ENCODE measurements at places on chromosomes 2 and 18.

DNA sequence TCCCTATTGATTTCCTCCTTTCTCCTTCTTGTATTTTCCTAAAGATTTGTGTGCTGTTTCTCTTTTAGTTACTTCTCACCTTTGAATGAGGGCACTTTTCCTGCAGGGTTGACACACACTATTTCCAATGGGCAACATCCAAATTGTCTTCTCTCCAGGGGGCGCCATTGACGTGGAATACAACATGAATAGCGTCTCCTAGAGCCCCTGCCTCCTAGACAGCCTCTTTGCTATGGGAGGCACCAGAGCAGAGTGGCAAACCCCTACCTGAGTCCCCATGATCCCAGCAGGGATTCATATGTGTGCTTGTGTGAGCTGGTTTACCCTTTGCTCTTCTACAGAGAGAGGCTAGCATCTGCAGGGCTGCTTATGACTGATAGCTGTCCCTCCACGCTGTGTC lies 61.3 kb upstream of the ITSN2 start:
- peak; percentile 16 for DNase-seq

- no peak for DNase-seq
Observed at GRCh38 chr2:148982282-148982681, 56.2 kb upstream of the LYPD6B start.

DNA sequence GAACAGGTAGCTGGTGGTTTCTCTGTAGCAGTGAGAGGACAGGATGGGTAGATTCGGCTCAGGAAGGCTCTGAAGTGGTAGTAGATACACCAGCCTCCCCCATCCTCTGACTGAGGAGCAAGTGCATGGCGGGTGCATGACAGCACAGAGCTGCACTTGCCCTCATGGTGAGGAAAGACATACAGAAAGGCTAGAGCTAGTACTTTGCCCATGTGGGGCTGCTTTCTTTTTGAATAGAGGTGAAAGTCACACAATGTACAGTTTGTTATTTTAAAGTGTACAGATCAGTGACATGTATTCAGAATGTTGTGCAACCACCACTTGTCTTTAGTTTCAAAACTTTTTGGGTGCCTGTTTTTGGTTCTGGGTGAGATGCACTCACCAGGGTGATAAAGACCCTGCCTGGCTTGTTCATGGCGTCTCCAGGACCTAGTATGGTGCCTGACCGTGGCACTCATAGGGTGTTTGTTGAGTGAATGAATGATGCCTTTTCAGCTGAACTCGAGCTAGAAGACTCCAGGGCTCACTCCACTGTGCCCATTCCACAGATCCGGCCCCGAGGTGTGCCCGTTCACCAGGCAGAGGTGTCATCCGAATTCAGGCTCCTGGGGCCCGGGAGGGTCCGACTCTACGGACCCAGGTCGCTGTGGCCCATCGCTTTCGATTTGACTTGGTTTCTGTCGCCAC lies 421 bp upstream of the VAMP5 start:
- no peak for DNase-seq

- no peak for DNase-seq
Observed at GRCh38 chr2:114061566-114062098, 171.7 kb downstream of the ACTR3 start.

- DNase-seq: no peak
Observed at GRCh38 chr2:2530334-2530733, 199.3 kb upstream of the MYT1L start.

- no peak for DNase-seq
Observed at GRCh38 chr18:7329016-7329415, 98.1 kb downstream of the LRRC30 start.

DNA sequence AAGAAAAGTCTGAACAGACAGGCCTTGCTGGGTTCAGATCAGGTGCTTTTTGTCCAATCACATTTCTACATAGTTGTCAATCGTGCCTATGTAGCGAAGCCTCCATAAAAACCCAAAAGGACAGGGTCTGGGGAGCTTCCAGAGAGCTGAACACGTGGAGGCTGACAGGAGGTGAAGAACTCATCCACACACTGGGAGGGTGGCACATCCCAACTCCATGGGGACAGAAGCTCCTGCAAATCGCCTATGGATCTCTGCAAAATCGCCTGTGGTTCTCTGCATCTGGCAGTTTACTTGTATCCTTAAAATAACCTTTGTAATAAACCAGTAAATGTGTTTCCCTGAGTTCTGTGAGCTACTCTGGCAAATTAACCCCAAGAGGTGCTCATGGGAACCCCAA lies 12.4 kb downstream of the ALPK2 start:
- DNase-seq: no peak

DNA sequence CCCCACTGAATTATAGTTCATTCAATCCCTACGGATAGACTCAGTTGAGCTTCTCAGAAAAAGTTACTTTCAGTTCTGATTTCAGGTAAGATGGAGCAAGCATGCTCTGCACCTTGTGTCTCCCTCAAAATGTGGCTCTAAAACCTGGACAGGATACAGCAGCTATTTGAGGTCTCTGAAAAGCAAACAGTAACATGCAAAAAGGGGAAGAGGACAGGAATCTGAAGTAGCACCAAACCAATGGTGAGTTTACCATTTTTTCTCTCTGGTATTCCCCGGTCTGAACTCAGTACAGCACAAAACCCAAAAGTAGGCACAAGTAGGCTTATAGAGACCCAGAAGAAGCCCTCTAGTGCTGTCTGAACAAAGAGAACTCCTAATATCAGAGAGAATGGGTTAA lies 34.1 kb downstream of the LANCL1 start:
- no peak for DNase-seq

DNA sequence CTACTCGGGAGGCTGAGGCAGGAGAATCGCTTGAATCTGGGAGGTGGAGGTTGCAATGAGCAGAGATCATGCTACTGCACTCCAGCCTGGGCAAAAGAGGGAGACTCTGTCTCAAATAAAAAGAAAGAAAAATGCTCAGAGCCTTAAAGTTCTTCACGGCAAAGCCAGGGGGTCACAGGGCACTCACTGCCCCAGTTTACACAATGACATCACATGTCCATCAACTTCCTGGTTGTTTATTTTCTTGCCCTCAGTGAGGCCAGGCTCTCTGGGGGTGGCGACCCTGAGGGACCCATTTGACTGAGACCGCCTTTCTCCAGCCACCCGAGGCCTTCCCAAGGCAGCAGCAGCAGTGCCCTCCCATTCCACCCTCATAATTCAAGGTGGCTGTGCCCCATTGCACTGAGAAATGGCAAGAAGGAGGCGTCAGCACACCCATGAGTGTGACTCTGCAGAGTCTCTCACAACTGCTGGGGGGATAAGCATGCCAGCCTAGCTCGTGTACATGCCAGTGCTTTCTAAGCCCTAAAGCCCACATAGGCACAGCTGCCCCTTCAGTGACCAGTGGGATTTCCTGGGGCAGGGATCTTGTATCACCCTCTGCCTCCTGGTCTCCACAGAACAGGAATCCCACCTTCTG lies 50.0 kb downstream of the SFXN5 start:
- no peak for DNase-seq

DNA sequence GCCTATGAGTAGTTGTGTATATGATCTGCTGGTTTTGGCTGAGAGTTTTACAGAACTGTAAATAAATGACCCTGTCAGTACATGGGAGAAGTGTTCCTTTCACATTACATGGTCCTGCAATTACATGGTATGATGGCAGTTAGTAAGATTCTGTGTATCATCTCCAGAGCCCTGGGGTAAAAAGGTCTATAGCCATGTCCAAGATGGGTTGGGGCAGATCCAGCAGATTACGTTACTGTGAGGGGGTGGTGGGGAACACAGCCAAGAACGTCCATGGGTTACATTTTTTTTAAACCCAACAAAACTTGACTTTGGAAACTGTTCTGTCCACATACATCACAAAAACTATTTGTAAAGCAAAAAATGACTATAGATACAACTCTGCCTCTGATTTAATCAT lies 64.2 kb upstream of the LMAN1 start:
- no peak for DNase-seq

- DNase-seq: no peak
Observed at GRCh38 chr2:180291552-180292421, 284.7 kb upstream of the CWC22 start.

GRCh38 chr2:142973160-142973821 lies 95.8 kb downstream of the KYNU start:
- no peak for DNase-seq

DNA sequence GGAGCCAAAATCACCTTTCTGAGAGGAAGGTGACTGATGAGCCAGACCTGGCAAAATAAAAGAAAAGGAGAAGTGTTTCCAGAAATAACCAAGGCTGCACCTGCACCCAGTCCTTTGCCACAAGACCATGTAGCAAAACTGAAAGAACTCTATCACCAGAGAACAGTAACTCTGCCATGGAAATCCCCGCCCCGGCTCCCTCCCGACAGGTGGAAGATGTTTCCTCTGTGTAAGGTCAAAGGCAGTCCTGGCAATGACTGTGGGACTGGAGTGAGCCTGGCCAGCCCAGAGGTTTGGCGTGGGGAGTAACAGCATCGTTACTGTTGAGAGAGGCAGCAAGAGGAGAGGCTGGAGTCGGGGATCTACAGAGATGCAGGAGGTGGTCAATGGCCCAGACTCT lies 42.3 kb downstream of the SPRED2 start:
- DNase-seq: no peak

- DNase-seq: no peak
Observed at GRCh38 chr18:75790796-75791195, 363.3 kb upstream of the SMIM21 start.

- no peak for DNase-seq
Observed at GRCh38 chr2:12176623-12177454, 430.4 kb downstream of the LPIN1 start.

- DNase-seq: no peak
Observed at GRCh38 chr2:127027715-127028114, 79.2 kb downstream of the BIN1 start.

DNA sequence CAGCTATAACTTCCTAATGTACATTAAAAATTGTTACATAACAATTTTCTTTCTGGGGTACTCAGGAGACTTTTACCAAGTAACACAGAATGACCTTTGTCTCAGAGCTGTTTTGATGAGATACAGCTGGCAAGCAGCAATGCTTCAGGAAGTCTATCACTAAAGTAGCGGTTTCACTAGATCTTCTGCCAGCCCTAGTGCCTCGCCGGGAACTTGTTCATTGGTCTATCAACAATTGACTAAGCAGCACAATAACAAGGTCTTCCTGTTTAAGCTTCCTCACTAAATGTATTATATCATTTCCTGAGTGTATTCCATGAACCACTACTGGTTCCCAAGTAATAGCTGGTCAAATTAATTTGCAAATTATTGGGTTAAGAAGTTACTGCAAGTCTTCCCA lies 69.2 kb downstream of the TRIP12 start:
- DNase-seq: no peak

DNA sequence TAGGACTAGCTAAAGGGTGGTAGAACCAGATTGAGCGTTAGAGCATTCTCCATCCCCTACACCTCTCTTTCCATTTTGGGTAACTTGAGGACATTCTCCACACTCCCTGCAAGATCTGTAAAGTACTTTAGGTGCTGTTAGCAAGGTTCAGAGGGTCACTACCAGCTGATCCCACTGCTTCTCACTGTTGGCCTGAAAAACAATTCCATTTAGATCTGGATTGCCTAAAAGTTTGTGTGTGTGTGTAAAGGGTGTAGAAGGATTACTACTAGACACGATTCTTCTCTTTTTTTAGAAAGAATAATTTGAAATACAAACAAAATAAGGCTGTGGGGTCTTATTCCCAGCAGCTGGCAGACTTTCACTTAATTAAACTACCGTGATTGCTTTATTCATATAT lies 95.1 kb upstream of the TMEM178A start:
- DNase-seq: no peak

GRCh38 chr2:63000801-63001200 lies 49.8 kb upstream of the OTX1 start:
- no peak for DNase-seq

GRCh38 chr2:207405150-207405549 lies 124.6 kb upstream of the CREB1 start:
- DNase-seq: no peak

- no peak for DNase-seq
Observed at GRCh38 chr2:71898375-71898774, 249.3 kb downstream of the CYP26B1 start.
